CD4-positive, alpha-beta memory T cell (primary cell): ENCODE measurements at places on chromosomes 2 and 18. TPM values are rescaled to one million over a fixed set of nuclear protein-coding genes. Genes with fewer than 3 reads are reported as not detected.

- no peak overlapping the region for H3K27ac ChIP-seq
- no peaks in the 10 kb centered on the region for H3K27me3 ChIP-seq
- H3K4me3 ChIP-seq = no peak overlapping the region
- no peak for DNase-seq
- no peaks in the 10 kb centered on the region for H3K36me3 ChIP-seq
Measured at GRCh38 chr2:33531549-33532059, 55.2 kb downstream of the RASGRP3 start.

DNA sequence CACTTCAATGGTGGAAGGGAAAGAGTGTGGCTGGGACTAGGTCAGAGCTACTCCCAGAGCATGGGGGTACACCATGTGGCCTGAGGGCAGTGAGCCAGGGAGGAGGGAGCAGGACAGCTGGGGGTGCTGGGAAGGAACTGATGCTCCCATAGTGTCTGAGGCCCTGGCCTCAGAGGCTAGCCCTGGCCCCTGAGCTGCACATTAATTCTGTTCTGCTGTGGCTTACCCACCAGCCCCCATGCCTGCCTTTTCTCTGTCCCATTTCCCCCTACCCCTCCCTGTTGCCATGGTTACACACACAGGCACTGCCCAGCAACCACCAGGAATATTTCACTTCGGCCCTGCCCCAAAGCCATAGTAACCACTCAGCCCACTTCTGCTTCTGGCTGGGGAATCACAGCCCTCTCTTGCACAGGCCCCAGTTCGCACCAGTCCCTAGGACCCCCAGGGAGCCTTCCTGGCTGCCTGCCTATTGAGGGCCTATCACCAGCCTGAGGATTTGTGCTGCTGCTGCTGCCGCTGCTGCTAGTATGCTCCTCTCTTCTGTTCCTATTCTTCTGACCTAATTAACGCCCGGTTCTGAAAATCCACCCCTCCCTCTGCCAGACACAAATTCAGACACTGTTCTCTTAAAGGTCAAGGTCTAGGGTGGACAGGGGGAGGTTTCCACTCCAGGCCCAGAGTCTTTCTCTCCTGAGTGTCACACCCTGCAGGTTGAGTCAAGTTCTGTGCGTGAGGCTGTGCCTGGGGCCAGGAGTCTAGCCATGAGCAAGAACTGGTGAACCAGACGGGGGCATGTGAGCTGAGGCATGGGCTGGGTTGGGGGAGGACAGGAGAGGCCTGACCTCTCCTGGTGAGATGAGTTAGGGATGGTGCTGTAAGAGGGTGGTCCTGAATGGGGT lies 87.1 kb upstream of the MCFD2 start:
- no peaks in the 10 kb centered on the region for H3K4me1 ChIP-seq
- no peak overlapping the region for H3K27ac ChIP-seq
- H3K4me3 ChIP-seq = no peak overlapping the region
- no peaks in the 10 kb centered on the region for H3K27me3 ChIP-seq
- peaks cover 27% of the 10 kb centered on the region for H3K36me3 ChIP-seq

DNA sequence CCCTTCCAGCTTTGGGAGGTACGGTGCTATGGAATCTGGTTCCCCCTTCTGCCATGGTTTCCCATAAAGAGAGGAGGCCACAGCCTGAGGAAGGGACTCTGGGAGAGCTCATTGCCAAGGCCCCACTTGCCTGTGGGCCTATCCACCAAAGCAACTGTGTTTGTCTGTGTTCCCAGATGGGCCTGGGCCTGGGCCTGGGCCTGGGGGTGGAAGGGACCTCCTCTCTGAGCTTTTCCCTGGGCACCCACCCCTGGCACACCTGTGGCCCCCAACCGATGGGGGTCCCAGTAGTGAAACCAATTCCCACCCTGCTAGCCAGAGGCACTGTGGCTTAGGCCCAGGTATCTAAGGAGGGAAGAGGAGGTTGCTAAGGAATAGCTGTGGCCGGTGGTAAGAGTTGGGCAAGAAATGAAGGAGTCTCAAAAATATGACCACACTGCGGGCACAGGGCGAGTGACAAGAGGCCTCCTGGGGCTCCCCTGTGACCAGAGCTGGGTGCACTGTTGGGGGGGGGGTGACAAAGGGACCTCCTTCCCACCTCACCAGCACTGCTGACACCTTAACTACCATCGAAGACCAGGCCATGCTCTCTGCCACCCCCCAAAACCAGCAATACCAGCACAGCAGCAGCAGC lies 4.9 kb upstream of the DUSP2 start:
- no peaks in the 10 kb centered on the region for H3K36me3 ChIP-seq
- peaks cover 47% of the 10 kb centered on the region for H3K4me1 ChIP-seq
- H3K27ac ChIP-seq = no peak overlapping the region
- DNase-seq = no peak

- DNase-seq = no peak
- H3K4me3 ChIP-seq = no peak overlapping the region
- no peaks in the 10 kb centered on the region for H3K36me3 ChIP-seq
Measured at GRCh38 chr2:191947235-191947634, 100.3 kb upstream of the CAVIN2 start.

DNA sequence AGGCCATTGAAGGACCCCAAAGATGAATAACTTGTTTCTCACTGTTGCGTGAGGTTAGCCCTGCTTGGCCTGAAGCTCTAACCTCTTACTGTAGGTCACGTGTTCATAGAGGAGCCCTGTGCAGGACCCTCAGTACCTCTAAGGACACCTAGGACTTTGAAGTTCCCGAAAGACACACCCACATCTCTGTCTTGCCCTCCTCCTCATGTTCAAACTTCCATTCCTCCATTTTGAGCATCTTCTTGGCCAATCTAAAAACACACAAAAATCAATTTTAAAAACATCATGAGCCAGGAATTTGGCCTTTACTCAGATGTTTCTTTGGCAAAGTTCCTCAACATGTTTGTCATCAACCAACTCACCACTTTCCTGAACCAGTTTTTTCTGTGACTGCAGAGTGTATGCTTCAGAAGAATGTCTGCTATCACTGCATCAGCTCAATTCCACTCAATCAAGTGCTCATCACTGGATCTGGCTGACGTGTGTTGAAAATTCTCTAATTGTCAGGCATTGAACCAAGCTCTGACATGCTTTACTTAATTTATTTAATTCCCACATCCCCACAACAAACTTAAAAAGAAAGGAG lies 101.6 kb downstream of the AP1S3 start:
- no peak overlapping the region for H3K4me3 ChIP-seq
- H3K36me3 ChIP-seq = no peaks in the 10 kb centered on the region
- no peaks in the 10 kb centered on the region for H3K27me3 ChIP-seq
- H3K27ac ChIP-seq = no peak overlapping the region
- no peak for DNase-seq
- no peaks in the 10 kb centered on the region for H3K4me1 ChIP-seq

GRCh38 chr18:62436636-62437234 lies 86.1 kb upstream of the ZCCHC2 start:
- no peak overlapping the region for H3K27ac ChIP-seq
- no peaks in the 10 kb centered on the region for H3K27me3 ChIP-seq
- no peak overlapping the region for H3K4me3 ChIP-seq
- no peaks in the 10 kb centered on the region for H3K4me1 ChIP-seq
- H3K36me3 ChIP-seq = no peaks in the 10 kb centered on the region

DNA sequence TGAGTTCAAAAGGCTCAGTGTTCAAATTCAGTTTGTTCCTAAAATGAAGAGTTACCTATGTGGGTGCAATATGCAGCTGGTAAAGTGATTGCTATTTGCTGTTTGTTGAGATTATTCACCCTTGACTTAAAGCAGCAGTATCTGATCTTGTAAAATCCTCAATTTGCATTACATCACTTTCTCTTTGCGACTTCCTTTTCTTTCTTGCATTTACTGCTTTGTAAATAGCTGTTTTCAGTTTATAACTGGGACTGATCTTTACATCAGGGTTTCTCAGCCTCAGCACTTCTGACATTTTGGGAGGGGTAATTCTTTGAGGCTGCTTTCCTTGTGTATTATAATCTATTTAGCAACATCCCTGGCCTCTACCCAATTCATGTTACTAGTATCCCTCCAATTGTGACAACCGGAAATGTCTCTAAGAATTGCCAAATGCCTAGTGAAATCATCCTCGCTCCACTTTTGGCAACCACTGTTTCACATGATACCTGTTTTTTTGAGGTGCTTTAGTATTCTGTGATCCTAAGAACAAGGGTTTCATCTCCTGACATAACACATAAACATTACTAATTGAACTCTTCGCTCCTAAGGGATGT lies 12.1 kb upstream of the ERCC3 start:
- no peaks in the 10 kb centered on the region for H3K4me1 ChIP-seq
- no peak for DNase-seq
- peaks cover 29% of the 10 kb centered on the region for H3K36me3 ChIP-seq
- H3K4me3 ChIP-seq = no peak overlapping the region

- no peak overlapping the region for H3K4me3 ChIP-seq
- H3K4me1 ChIP-seq = peaks cover 25% of the 10 kb centered on the region
- DNase-seq = no peak
- no peak overlapping the region for H3K27ac ChIP-seq
Measured at GRCh38 chr18:13570856-13571495, 155.4 kb downstream of the FAM210A start.

GRCh38 chr18:45050712-45051601 lies 370.3 kb downstream of the SETBP1 start:
- H3K27ac ChIP-seq = no peak overlapping the region
- H3K4me3 ChIP-seq = no peak overlapping the region
- no peaks in the 10 kb centered on the region for H3K36me3 ChIP-seq
- H3K4me1 ChIP-seq = no peaks in the 10 kb centered on the region

- H3K27ac ChIP-seq = no peak overlapping the region
- DNase-seq = no peak
- peak overlapping the region; percentile 61 for H3K4me3 ChIP-seq
- H3K27me3 ChIP-seq = no peaks in the 10 kb centered on the region
- H3K4me1 ChIP-seq = peaks cover 18% of the 10 kb centered on the region
Measured at GRCh38 chr2:168457190-168457895, 1.3 kb downstream of the CERS6 start.

GRCh38 chr2:143629340-143629739 lies 500.1 kb downstream of the ARHGAP15 start:
- no peak overlapping the region for H3K27ac ChIP-seq
- DNase-seq = no peak
- no peak overlapping the region for H3K4me3 ChIP-seq
- peaks cover 28% of the 10 kb centered on the region for H3K36me3 ChIP-seq
- H3K4me1 ChIP-seq = no peaks in the 10 kb centered on the region

DNA sequence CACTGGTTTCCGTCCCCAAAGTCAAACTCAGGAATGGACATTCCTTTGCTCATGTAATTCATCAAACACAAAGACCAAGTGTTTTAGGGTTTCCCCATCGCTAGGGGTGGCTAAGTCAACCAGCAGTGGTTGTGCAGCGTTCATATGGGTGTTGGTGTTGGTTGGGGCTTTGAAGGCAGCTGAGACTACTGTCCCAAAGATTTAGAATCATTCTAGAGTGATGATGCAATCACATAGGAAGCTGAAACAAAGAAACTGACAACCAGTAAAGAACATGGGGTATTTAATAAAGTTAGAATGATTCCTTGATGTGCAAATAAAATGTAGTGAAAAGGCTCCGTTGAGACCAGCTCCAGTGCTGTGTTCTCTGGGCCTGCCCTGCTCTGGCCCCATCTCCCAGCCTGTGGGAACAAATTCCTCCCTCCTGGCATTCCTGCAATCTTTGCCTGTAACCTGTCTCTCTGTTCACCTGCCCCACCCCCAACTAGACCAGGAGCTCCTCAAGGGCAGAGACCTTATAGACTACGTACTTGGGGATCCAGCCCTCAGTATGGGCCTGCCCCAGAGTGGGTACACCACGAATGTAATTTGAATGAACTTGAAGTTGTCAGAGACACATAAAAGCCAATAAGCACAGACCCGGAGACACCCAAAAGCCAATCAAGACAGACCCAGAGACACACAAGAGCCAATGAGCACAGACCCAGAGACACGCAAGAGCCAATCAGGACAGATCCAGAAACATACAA lies 191.7 kb upstream of the TWIST2 start:
- H3K4me1 ChIP-seq = no peaks in the 10 kb centered on the region
- no peak overlapping the region for H3K4me3 ChIP-seq
- H3K36me3 ChIP-seq = no peaks in the 10 kb centered on the region
- H3K27me3 ChIP-seq = no peaks in the 10 kb centered on the region
- no peak overlapping the region for H3K27ac ChIP-seq

DNA sequence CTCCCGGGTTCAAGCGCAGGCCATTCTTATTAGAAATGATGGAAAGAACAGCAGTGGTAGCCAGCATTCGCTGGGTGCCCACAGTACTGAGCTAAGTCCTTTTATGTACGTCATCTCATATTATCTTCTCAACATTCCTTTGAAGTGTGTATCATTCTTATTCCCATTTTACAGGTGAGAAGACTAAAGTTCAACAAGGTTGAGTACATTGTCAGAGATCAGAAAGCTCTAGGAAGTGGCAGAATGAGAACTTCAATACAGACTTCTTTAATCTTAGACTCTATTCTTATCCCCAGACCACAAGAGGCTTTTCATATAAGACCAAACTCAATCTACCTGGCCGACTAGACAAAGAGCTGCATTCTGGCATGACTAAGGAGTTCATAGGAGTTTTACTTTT lies 86.7 kb downstream of the NPAS2 start:
- H3K4me1 ChIP-seq = no peaks in the 10 kb centered on the region
- no peak for DNase-seq
- no peaks in the 10 kb centered on the region for H3K36me3 ChIP-seq
- no peak overlapping the region for H3K27ac ChIP-seq
- no peaks in the 10 kb centered on the region for H3K27me3 ChIP-seq

DNA sequence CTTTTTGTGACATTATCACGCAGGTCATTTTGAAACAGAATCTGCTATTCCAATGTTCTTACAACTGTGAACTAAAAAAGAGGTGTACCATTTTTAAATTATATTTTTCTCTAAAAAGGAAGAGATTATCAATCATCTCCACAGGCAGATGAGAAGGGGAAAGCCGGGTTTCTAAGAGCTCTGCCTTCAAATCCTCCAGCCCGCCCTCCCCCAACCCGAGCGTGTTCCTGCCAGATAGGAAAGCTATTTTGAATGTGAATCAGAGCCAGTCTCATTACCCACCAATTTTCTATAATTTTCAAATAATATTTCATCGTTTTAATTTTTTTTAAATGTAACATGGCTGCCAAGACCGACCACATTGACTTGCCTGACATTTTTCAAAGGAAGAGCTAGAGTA lies 65.9 kb downstream of the KCNF1 start:
- H3K4me1 ChIP-seq = no peaks in the 10 kb centered on the region
- no peaks in the 10 kb centered on the region for H3K27me3 ChIP-seq
- H3K36me3 ChIP-seq = no peaks in the 10 kb centered on the region
- no peak overlapping the region for H3K27ac ChIP-seq
- no peak for DNase-seq

- DNase-seq = no peak
- no peaks in the 10 kb centered on the region for H3K4me1 ChIP-seq
- no peak overlapping the region for H3K4me3 ChIP-seq
- H3K27ac ChIP-seq = no peak overlapping the region
- H3K27me3 ChIP-seq = no peaks in the 10 kb centered on the region
Measured at GRCh38 chr2:11554399-11554716, 20.5 kb downstream of the GREB1 start.

GRCh38 chr2:54366487-54367280 lies 89.4 kb upstream of the SPTBN1 start:
- H3K4me1 ChIP-seq = no peaks in the 10 kb centered on the region
- H3K36me3 ChIP-seq = no peaks in the 10 kb centered on the region
- no peak for DNase-seq
- no peaks in the 10 kb centered on the region for H3K27me3 ChIP-seq
- no peak overlapping the region for H3K4me3 ChIP-seq
- H3K27ac ChIP-seq = no peak overlapping the region

Gene MYCN
- not detected for total RNA-seq

Gene TGFBRAP1
- total RNA-seq = 21.0 TPM

Gene TRIM43
- total RNA-seq = not detected

Gene CHAC2
- total RNA-seq = 1.6 TPM

Gene CD28
- total RNA-seq = 222 TPM

Gene TTN
- 8.6 TPM for total RNA-seq

Gene SERPINB3
- not detected for total RNA-seq

Gene HTR2B
- not detected for total RNA-seq

Gene ABI2
- 39.1 TPM for total RNA-seq

Gene RFTN2
- not detected for total RNA-seq
